ENCODE measurements at places on chromosomes 7 and 10.

GRCh38 chr10:124632064-124632531, 112.1 kb downstream of the FAM53B start:
- DNase-seq: no peak

DNA sequence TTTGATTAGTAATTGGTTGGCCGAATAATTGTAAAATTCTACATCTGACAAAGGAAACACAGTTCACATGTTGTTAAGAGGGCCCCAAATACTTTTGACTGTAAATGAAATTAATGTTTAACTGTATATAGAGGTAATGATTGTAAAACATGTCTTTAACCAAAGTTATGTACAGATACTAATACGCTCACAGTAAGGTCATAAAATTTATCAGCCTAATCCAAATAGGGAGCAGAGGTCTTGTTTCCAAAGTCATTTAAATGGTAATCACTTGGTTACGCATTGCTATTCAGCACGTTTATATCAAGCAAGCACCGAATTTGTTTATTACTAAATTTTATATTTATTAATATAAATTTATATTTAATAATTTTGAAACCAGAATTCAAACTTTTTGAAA, 1.4 kb downstream of the PHYHIPL start:
- DNase-seq: no peak

DNA sequence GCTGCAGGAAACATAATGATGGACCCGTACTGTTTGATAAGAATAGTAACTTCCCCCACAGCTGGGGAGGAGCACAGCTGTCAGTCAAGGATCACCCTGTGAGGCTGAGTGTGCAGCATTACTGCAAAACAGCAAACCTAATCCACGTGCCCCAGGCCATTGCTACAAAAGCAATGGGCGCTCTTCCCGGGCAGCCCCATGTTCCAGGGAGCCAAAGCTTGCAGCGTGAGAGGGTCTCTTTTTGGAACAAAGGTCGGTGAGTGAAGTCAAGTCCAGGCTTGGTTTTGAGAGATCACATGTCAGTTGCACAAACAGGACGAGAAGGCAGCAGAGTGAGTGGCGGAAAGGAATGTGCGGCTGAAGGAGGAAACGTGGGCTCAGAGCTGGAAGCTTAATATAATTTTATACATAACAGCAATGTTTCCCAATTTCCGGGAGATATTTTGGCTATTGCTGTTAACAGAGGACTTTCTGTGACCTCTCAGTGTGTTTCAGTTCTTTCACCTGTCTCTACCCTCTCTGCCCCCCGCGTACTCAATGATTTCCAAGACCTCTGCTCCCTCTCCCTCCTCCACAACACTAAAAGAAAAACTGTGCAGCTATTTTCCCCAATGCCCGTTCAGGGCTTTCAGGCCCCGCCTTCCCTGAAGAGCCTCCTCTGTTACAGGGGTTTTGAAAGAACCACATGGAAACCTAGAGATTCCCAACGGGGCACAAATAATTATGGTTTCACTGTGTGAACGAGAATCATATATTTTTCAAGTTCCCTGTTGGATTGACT, 128.9 kb downstream of the MTPAP start:
- DNase-seq: no peak

DNA sequence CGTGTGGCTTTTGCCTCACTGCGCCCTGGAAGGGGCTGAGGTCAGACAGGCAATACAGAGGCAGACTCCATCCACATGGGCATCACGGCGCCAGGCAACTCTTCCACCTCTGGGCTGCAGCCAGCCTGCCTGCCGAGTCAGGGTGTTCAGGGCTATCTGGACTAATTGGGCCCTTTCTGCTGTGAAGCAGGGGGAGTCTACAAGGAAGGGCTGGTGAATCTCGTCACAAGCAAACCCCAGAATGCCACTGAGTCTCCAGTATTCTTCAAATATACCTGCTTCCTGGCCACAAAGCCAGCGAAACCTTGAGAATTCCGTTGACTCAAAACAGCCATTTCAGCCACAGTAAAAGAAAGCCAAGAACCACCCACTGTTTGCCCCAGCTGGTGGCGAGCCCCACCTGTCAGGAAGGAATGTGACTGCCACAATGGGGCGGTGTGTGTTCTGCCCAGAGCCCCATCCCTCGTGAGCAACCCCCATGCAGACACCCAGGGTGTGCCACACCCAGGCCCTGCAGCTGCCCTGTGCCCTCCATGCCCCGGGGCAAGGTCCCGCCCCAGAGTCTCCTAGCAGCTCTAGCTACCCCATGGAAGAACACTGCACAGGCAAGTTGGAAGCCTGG, 117.3 kb downstream of the FAM53B start:
- no peak for DNase-seq

All from stimulated activated CD4-positive, alpha-beta T cell treated with anti-CD3 and anti-CD28 coated beads, Interleukin-1b, Interleukin-23, amount 100 ng/mL, for 24 hours (primary cell).